ENCODE measurements at places on chromosomes 2 and 18.

- no peak for DNase-seq
Measured at GRCh38 chr2:31246184-31246852, 12.4 kb downstream of the EHD3 start.

DNA sequence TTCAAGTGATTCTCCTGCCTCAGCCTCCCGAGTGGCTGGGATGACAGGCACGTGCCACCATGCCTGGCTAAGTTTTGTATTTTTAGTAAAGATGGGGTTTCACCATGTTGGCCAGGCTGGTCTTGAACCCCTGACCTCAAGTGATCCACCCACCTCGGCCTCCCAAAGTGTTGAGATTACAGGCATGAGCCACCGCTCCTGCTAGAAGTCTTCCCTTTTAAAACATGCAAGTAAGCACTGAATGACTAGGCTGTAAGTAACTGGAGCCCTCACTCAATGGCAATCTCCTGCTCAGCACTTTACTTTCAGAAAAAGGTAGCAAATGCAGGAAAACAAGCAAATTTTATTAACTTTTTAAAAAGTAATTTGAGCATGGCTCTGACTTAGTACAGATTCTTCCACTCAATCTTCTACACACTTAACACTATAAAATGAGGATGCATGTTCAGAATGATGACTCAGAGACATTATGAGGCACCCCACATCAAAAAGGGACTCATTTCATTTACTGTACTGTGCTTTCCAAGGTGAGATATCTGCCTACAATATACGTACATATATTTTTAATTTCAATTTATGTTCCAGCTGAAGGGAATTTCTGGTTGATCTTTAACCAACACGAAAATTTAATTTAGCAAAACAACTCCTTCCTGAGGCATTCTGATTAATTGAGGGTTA, 6.6 kb upstream of the NCK2 start:
- no peak for DNase-seq

- no peak for DNase-seq
Measured at GRCh38 chr2:219728991-219729487, 101.6 kb downstream of the SLC4A3 start.

DNA sequence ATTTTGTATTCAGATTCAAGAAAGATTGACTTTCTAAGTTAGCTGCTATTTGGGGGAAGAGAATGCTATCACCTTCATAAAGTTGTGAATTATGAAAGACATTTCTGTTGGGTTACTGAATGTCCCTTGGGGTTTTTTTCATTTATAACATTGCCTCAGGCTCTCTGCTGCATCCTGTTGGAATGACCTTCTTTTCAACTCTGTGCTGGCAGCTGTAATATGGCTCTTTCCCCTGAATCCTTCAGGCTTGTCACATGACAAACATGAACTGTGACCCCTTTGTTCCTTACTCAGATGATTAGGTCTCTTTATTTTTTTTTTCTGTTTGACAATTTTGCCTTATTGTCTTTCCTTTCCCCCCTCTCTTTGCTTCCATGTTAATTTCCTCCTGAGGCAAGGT, 159.8 kb downstream of the TAF4B start:
- no peak for DNase-seq

GRCh38 chr2:172742931-172743540, 7.4 kb downstream of the RAPGEF4 start:
- DNase-seq, result no peak

- no peak for DNase-seq
Measured at GRCh38 chr18:26225915-26226228, 373 bp upstream of the TAF4B start.

DNA sequence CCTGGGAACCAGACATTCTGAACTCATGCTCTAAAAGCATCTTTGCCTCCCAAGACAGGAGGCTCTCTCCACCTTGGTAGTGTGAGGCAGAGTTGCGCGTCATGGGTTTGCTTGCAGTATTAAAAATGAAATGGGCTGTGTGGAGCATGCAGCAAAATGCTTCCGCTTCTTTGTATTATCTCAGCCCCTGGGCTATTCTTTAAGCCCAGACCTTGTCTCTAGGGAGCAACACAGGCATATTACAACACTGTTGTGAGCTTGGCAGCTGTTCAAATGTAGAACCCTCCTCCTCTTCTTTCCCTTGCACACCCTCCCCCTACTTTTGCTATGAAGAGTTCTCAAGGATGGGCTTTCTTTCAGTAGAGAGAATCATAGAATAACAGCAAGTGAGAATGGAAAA, 185.1 kb upstream of the LHCGR start:
- no peak for DNase-seq

GRCh38 chr2:196482119-196483065, 157.1 kb upstream of the CCDC150 start:
- DNase-seq, result no peak

GRCh38 chr2:105864262-105864661, 119.5 kb downstream of the NCK2 start:
- no peak for DNase-seq

DNA sequence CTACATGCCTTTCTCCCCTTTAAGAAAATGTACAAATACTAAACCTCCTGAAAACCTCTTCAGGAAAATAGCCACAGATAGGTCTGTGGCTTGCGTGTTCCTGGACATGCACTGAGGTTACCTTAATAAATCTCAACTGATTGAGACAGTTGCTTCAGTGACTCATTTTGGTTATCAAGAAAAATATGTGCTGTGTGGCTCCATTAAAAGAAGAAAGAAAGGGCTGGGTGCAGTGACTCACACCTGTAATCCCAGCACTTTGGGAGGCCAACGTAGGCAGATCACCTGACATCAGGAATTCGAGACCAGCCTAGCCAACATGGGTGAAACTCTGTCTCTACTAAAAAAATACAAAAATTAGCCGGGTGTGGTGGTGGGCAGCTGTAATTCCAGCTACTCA, 27.1 kb downstream of the CREG2 start:
- DNase-seq, result no peak

DNA sequence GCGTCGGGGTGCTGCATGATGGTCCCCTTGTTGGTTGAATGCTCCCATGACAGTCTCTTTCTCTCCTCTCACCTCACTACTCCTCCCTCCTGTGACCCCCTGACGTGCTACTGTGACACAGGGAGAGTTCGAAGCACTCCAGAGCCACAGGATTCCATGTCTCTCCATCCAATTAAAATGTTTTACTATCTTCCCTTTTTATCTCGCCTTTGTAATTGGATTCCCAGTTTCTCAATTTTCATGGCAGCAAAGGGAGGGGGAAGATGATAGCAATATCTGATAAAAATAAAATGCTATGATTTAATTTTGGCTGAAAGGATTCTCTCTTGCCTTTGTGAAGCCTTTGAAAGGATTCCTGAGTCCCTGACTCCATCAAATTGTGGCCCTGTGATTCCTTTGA, 271.9 kb upstream of the SLC14A2 start:
- DNase-seq, result no peak

- DNase-seq, result peak; percentile 18
Measured at GRCh38 chr2:235270956-235271355, 222.9 kb upstream of the AGAP1 start.

- DNase-seq, result no peak
Measured at GRCh38 chr2:122056853-122057252, 301.4 kb downstream of the TSN start.

GRCh38 chr2:170530284-170530745, 184.8 kb upstream of the SP5 start:
- DNase-seq, result no peak

DNA sequence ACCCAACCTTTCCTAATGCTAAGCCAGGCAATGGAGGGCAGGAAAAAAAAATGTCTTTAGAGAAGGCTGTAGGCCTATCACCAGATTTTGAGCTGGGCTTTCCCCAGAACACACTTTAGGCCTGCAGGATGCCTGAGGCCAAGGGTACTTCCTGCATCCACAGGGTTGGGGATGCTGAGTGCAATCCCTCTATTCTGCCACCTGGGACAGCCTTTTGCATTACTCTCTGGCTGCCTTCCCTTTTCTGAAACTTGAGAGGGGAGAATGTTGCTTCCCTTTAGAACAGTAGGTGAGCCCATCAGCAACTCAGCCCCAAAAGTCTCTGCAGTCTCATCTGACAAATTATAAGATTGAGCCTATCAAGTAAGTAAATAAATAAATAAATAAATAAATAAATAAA, 195.2 kb downstream of the SLC8A1 start:
- DNase-seq, result no peak
